ENCODE measurements at places on chromosomes 2 and 18. TPM values are rescaled to one million over a fixed set of nuclear protein-coding genes. Genes with fewer than 3 reads are reported as not detected.

- no peak for DNase-seq
These were observed 26.5 kb downstream of the PSD4 start for GRCh38 chr2:113200236-113200635.

DNA sequence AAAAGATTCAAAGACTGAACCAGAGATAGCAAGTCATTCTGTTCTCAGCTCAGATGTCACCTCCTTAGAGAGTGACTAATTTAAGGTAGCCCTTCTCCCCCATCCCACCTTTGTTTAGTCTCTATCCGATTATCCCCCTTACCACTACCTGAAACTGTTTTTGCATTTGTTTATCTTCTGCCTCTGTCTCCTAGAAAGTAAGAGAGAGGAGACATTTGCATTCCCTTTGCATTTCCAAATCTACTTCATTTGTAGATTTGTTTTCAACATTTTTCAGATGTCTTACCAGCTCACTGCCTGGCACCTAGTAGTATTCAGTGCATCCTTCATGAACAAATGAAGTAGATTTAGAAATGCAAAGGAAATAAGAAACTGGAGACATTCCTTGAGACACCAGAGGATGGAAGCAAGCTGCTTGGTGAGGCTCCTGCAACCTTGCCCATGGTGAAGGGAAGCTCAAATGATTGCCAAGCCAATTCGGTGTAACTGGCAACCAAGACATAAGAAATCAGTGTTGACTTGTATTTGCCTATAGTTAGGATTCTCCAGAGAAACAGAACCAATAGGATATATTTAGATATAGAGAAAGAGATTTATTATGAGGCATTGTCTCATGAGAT, 385.7 kb downstream of the STK39 start:
- no peak for DNase-seq

GRCh38 chr2:2192091-2192955, 138.8 kb downstream of the MYT1L start:
- DNase-seq: peak; percentile 20

- DNase-seq: no peak
These were observed 130.5 kb upstream of the NOSTRIN start for GRCh38 chr2:168671932-168672331.

DNA sequence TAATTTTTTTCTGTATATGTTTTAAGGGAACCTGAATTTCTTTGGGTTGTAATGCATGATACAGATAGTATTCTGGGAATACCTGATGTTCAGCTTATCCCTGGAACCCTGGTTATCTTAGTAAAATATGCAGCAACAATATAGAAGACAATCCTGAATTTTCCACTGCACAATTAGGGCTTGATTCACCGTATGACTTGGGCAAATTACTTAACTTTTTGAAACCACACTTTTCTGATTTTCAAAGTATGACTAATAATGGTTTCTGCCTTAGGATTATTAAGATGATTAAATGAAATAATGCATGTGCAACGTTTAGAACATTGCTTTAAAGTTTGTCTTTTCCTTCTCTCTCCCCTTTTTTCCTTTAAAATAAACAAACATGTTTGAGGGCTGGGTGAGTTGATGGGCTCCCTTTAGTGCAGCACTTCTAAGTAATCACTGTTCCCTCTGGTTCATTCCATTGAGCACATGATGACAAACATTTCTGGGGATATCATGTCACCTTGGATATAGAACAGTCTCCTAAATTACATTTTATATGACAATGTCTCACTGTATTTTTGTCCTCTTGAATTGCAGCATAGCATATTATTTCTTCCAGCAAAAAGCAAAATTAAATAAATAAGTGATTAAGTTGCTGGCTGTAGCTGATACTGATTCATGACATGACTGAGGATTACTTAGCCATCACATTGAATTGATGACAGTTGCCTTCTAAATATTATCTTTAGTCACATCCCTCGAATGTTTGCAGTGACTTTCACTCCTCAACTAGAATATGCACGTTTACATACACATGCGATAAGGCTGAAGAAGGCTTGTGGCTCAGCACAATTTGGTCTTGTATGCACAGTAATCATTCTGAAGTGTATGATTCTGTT, 254.5 kb downstream of the NEDD4L start:
- DNase-seq: no peak

Gene GBX2
- polyA plus RNA-seq: 0.61 TPM

Gene CFAP221
- polyA plus RNA-seq: 35.1 TPM

Data from renal pelvis (tissue), 12 donors.